Skeletal muscle cell (primary cell): ENCODE measurements at places on chromosomes 12 and 14.

DNA sequence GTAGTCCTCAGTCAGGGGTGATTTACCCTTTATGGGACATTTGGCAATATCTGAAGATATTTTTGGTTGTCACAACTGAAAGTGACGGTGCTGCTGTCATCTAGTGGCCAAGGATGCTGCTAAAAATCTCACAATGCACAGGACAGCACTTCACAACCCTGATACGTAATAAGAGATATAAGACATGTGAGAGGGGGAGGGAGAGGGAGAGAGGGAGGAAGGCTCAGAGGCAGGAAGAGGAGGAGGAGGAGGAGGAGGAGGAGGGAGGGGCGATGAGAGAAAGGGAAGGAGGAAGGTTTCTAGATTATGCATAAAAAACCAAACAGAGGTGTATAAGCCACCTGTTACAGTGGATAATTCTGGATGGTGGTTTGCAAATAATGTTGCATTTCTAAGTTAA lies 14.3 kb downstream of the MYL2 start:
- DNase-seq, result no peak

DNA sequence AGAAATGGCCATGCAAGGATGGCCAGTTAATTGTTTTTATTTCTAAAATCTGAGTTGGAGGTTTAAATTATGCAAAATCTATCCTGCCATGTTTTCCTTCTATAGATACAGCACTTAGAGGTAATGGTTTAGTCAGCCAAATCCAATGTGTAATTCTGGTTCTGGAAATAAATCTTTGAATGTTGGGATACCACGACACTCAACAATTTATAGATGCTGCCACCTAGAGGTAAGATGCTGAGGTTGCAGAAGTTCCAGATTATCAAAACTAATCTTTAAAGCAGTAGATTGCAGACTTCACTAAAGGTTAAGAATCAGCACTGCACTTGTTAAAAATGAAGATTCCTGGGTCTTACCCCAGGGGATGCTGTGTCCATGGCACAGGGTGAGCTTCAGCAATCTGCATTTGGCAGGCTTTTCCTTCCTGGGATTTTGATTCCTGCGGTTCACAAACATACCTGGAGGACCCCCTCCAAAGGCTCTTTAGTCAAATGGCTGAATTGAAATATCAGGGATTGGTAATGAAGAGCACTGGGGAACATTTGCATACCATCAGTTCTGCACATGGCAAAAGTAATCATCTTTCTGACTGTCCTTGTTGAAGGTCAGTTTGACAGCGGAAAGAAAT lies 53.4 kb upstream of the ANO4 start:
- DNase-seq, result no peak

DNA sequence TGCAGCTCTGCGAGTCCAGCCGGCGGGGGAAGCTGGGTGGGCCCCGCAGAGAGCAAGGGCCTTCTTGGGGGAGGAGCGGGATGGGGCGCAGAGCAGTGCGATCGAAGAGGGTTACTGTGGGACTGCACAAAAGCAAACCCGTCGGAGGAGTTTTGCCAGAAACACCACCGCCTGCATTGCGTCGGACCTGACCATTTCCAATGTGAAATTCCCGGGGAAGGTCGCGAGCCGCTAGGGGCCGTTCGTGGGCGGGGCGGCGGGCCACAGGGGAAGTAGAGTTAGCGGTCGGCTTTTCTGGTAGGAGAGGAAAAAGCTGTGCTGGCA lies 333 bp upstream of the KCNA1 start:
- no peak for DNase-seq

DNA sequence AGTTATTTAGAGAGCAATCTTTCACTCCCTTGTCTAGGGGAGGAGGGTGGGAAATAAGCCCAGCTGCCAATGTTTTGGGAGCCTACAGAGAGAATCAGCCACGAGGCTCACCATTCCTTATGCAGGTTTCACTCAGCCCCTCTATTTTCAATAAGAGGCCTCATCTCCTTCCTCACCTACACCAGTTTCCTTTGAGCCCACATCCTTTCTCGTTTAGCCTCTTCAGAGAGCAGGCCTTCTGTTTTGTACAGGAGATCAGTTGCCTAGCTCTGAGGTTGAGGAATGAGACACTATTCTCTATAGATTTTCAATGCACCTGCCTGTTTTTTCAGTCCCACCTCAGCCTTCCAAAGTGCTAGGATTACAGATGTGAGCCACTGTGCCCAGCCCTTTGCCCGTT lies 17.9 kb downstream of the SNAPC1 start:
- DNase-seq, result no peak

DNA sequence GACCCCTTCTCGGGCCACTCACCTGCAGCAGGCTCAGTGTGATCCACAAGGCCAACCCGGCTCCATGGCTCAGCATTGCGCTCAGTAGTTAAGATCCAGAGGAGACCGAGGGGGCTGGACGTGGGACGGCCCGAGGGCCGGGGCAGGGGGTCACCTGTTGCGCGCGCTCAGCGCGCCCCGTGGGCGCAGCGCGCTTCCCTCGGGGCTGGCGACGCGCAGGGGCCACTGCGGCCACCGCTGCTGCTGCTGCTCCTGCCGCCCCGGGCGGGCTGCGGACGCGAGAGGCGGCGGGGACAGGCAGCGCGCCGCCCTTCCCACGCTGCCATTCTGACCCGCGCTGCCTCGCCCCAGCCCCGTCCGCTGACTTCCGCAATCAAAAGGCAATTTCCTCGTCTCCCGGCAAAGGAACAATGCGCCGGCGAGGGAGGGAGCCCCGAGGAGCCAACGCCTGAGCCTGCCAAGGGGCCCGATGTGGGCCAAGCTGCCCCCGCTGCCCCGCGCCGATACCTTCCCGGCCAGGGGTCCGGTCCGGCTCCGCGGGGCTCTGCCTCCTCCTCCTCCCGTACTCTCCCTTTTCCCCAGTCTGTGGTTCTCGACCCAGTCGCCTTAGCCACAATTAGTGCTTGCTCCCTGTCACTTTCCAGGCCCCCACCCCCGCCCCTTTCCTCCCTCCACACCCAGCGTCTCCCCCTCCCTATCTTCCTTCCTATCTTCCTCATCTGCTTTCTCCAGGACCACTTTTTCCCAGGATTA lies 27.3 kb downstream of the PTPRB start:
- DNase-seq, result no peak

- DNase-seq, result no peak
These were observed 809 bp downstream of the PRKD1 start for GRCh38 chr14:29926701-29927375.

- DNase-seq, result no peak
These were observed 53.8 kb downstream of the GALNT9 start for GRCh38 chr12:132275631-132276030.
